Stimulated activated CD8-positive, alpha-beta memory T cell treated with anti-CD3 and anti-CD28 coated beads, Interleukin-4, amount 100 ng/mL, for 24 hours (primary cell): ENCODE measurements at places on chromosomes 16 and 17.

GRCh38 chr17:14886200-14886739, 378.9 kb downstream of the PMP22 start:
- no peak for DNase-seq

- DNase-seq, result no peak
Measured at GRCh38 chr16:50096791-50097190, 31.0 kb downstream of the HEATR3 start.

GRCh38 chr17:78999947-79000395, 9.6 kb downstream of the CANT1 start:
- DNase-seq, result no peak

DNA sequence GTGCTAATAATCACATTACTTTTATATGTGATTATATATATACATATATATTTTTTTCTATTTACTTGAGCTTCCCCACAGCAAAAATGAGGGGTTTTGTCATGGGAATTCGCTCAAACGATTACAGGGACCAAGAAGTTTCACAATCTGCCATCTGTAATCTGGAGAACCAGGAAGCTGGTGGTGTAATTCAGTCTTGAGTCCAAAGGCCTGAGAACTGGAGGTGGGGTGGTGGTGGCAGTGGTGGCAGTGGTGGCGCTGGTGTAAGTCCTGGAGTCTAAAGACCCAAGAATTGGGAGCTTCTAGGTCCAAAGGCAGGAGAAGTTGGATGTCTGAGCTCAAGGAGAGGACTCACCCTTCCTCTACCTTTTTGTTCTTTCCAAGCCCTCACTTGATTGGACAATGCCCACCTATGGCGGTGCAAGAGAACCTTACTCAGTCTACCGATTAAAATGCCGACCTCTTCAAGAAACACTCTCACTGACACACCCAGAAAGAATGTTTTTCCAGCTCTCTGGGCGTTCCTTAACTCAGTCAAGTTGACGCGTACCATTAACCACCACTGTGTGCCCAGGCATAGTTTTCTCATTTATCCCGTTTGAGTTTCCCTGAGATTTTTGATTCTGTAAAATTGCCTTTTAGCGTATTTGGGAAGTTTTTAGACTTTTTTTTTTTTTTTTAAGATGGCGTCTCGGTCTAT, 31.9 kb downstream of the POLR2A start:
- no peak for DNase-seq

DNA sequence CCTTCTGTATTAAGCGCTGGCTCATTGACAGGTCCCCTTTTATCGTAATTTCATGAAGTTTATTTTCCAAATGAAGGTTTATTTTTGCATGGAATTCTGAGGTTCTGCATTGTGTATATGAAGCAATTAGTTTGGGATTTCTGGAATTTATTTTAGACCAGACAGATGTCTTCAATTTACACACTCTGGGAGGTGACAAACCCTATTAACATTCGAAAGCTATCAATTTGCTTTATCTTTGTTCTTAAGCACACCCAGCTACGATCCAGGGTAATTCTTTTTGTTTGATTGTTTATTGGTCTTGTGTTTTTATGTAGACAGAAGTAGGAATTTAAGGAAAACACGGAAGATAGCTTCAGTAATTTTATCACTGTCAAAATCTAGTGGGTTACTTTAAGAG, 264.6 kb downstream of the HS3ST3A1 start:
- no peak for DNase-seq

- no peak for DNase-seq
Measured at GRCh38 chr17:42233156-42233555, 38.9 kb upstream of the GHDC start.

- DNase-seq, result no peak
Measured at GRCh38 chr16:3282103-3282729, 1.1 kb upstream of the ZNF263 start.
